ENCODE measurements at places on chromosomes 2 and 18. TPM values are rescaled to one million over a fixed set of nuclear protein-coding genes. Genes with fewer than 3 reads are reported as not detected.

The ACVR1C gene
- 5.7 TPM for total RNA-seq

The ZSWIM2 gene
- total RNA-seq, result not detected

The DCDC2C gene
- total RNA-seq, result not detected

The TXNDC2 gene
- total RNA-seq, result not detected

GRCh38 chr2:138421971-138422335 lies 79.6 kb upstream of the SPOPL start:
- H3K27me3 ChIP-seq, result no peaks in the 10 kb centered on the region
- no peak overlapping the region for H3K4me3 ChIP-seq
- no peaks in the 10 kb centered on the region for H3K36me3 ChIP-seq
- no peak for DNase-seq
- H3K4me1 ChIP-seq, result no peaks in the 10 kb centered on the region

All from colonic mucosa (tissue), 4 donors.